ENCODE measurements at places on chromosomes 1 and 21. TPM values are rescaled to one million over a fixed set of nuclear protein-coding genes. Genes with fewer than 3 reads are reported as not detected.

DNA sequence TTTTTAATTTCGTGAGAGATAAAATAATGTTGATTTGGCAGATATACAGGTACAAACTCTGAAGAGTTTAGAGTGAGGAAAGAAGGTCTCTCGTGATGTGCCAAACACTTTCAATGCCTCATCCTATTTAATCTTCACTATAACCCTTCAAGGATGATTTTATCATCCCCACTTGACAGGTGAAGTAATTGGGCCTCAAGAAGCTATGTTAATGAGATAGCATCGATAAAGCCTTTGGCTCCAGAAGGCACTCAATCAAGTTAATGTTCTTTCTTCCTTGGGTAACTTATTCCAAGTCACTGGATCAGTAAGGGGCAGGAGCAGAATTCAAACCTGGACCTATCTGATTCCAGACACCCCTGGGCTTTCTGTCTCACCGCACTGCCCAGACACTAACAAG lies 7.2 kb downstream of the LMOD1 start:
- H3K4me1 ChIP-seq = peaks cover 6% of the 10 kb centered on the region
- DNase-seq = no peak
- H3K27me3 ChIP-seq = no peaks in the 10 kb centered on the region
- no peak overlapping the region for H3K4me3 ChIP-seq
- no peak overlapping the region for H3K27ac ChIP-seq

- no peak overlapping the region for H3K27ac ChIP-seq
- no peak for DNase-seq
- H3K36me3 ChIP-seq = no peaks in the 10 kb centered on the region
- H3K4me3 ChIP-seq = no peak overlapping the region
- no peaks in the 10 kb centered on the region for H3K4me1 ChIP-seq
Measured at GRCh38 chr21:30271611-30272010, 11.1 kb downstream of the KRTAP24-1 start.

The TOR1AIP2 gene
- 28.9 TPM for total RNA-seq

- H3K4me1 ChIP-seq = peaks cover 29% of the 10 kb centered on the region
- peaks cover 47% of the 10 kb centered on the region for H3K36me3 ChIP-seq
- no peaks in the 10 kb centered on the region for H3K27me3 ChIP-seq
- peak overlapping the region; percentile 58 for H3K27ac ChIP-seq
- DNase-seq = peak; percentile 65
Measured at GRCh38 chr1:1397839-1398523, 1.2 kb downstream of the CCNL2 start.

GRCh38 chr1:231636157-231636556 lies 9.6 kb downstream of the DISC1 start:
- no peaks in the 10 kb centered on the region for H3K36me3 ChIP-seq
- DNase-seq = peak; percentile 56
- no peak overlapping the region for H3K4me3 ChIP-seq
- H3K27me3 ChIP-seq = no peaks in the 10 kb centered on the region
- peaks cover 16% of the 10 kb centered on the region for H3K4me1 ChIP-seq

GRCh38 chr1:228313536-228314277 lies 92.9 kb downstream of the TRIM11 start:
- no peak overlapping the region for H3K4me3 ChIP-seq
- H3K27me3 ChIP-seq = no peaks in the 10 kb centered on the region
- H3K27ac ChIP-seq = no peak overlapping the region
- DNase-seq = no peak

DNA sequence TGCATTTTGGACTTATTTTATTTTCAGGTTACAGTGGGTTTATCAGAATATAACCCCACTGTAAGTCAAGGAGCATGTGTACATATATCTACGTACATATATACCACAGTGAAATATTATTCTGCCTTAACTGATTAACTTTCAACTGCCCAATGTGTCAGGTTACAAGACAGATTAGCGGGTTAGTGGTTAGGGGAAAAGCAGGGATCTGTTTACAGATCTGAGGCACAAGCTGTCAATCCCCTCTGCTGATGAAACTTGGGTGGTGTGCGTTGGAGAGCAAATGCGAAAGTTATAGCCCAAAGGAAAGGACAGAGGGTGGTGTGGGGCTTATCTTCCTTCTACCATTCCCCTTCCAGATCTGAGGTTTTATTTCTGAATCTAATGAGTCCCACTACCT lies 238.2 kb upstream of the KCNK2 start:
- DNase-seq = no peak
- H3K27me3 ChIP-seq = no peaks in the 10 kb centered on the region
- H3K27ac ChIP-seq = no peak overlapping the region
- no peak overlapping the region for H3K4me3 ChIP-seq
- H3K4me1 ChIP-seq = peaks cover 28% of the 10 kb centered on the region
- H3K36me3 ChIP-seq = no peaks in the 10 kb centered on the region

DNA sequence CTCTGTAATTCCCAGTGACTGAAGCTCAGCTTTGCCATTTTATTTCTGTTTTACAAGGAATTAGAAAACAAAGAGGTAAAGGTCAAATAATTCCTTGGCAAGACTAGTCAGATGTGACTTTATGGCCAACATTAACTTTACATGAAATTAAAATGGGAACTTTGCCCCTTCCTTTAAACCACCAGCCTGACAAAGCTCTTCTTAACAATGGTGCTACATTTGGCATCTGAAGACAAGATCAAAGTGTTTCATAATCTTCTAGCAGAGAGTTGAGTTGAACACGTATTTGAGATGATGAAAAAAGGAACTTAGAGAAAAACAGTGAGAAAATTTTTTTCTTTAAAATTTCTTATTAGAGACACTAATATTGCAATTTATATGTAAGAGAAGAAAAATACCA lies 193.8 kb downstream of the AK5 start:
- H3K27ac ChIP-seq = no peak overlapping the region
- H3K27me3 ChIP-seq = no peaks in the 10 kb centered on the region
- H3K36me3 ChIP-seq = no peaks in the 10 kb centered on the region
- no peak overlapping the region for H3K4me3 ChIP-seq

The OR2G6 gene
- total RNA-seq = not detected

- no peaks in the 10 kb centered on the region for H3K36me3 ChIP-seq
- H3K27me3 ChIP-seq = peaks cover 95% of the 10 kb centered on the region
- no peaks in the 10 kb centered on the region for H3K4me1 ChIP-seq
- H3K27ac ChIP-seq = no peak overlapping the region
- no peak overlapping the region for H3K4me3 ChIP-seq
Measured at GRCh38 chr21:31875496-31876015, 2.7 kb downstream of the HUNK start.

The ANKRD34A gene
- total RNA-seq = 0.29 TPM

The MAD2L2 gene
- 127 TPM for total RNA-seq

The PGBD5 gene
- under 0.01 TPM for total RNA-seq

- no peaks in the 10 kb centered on the region for H3K36me3 ChIP-seq
- no peak overlapping the region for H3K27ac ChIP-seq
- no peak for DNase-seq
- no peak overlapping the region for H3K4me3 ChIP-seq
- H3K4me1 ChIP-seq = no peaks in the 10 kb centered on the region
- no peaks in the 10 kb centered on the region for H3K27me3 ChIP-seq
Measured at GRCh38 chr21:21818898-21819297, 820.7 kb downstream of the NCAM2 start.

The OR6K3 gene
- total RNA-seq = not detected

- H3K27ac ChIP-seq = no peak overlapping the region
- DNase-seq = no peak
- H3K27me3 ChIP-seq = peaks cover 9% of the 10 kb centered on the region
- H3K4me1 ChIP-seq = no peaks in the 10 kb centered on the region
- no peak overlapping the region for H3K4me3 ChIP-seq
- H3K36me3 ChIP-seq = no peaks in the 10 kb centered on the region
Measured at GRCh38 chr1:242427519-242427918, 97.0 kb downstream of the PLD5 start.

The TTC22 gene
- 21.8 TPM for total RNA-seq

The PLA2G4A gene
- 1.3 TPM for total RNA-seq

DNA sequence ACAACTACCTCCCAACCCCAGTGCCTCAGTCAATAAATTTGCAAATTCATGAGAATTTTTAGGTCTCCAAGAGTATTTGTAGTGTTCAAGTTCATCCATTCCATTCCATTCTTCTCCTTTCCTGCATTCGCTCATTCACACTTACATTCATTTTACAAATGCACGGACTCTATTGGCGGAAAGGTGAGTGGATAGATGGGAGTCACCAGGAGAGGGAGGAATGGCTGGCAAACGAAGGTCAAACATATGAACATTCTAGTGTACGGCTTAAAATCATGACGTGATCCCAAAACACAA lies 2.5 kb downstream of the LORICRIN start:
- no peaks in the 10 kb centered on the region for H3K36me3 ChIP-seq
- peaks cover 80% of the 10 kb centered on the region for H3K27me3 ChIP-seq
- DNase-seq = no peak

- no peaks in the 10 kb centered on the region for H3K36me3 ChIP-seq
- H3K27ac ChIP-seq = no peak overlapping the region
- no peaks in the 10 kb centered on the region for H3K27me3 ChIP-seq
- H3K4me3 ChIP-seq = no peak overlapping the region
- DNase-seq = peak; percentile 36
- H3K4me1 ChIP-seq = peaks cover 18% of the 10 kb centered on the region
Measured at GRCh38 chr1:236534151-236534651, 10.4 kb downstream of the LGALS8 start.

GRCh38 chr1:178510155-178510554 lies 2.8 kb upstream of the TEX35 start:
- no peak overlapping the region for H3K27ac ChIP-seq
- no peaks in the 10 kb centered on the region for H3K27me3 ChIP-seq

The ATP5PB gene
- total RNA-seq = 448 TPM

GRCh38 chr1:91075233-91076135 lies 53.6 kb upstream of the ZNF644 start:
- no peak overlapping the region for H3K27ac ChIP-seq

The DIRAS3 gene
- not detected for total RNA-seq

The AIDA gene
- 38.0 TPM for total RNA-seq

DNA sequence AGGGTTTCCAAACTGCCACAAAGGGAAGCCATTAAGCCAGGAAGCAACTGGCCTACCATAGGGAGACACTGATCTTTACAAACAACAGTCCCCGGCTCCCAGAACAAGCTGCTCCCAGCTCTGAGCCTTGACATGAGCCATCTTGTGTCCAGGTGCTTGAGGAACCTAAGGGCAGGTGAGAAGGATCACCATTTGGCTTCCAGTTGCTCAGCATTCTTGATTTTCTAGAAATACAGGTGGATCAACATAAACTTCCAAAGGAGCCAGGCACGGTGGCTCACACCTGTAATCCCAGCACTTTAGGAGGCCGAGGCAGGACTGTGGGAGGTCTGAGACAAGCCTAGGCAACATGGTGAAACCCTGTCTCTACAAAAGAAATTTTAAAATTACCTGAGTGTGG lies 21.6 kb downstream of the ZBTB17 start:
- no peak for DNase-seq
- H3K4me1 ChIP-seq = peaks cover 35% of the 10 kb centered on the region
- no peak overlapping the region for H3K4me3 ChIP-seq
- no peak overlapping the region for H3K27ac ChIP-seq

The SEMA4A gene
- 13.1 TPM for total RNA-seq

DNA sequence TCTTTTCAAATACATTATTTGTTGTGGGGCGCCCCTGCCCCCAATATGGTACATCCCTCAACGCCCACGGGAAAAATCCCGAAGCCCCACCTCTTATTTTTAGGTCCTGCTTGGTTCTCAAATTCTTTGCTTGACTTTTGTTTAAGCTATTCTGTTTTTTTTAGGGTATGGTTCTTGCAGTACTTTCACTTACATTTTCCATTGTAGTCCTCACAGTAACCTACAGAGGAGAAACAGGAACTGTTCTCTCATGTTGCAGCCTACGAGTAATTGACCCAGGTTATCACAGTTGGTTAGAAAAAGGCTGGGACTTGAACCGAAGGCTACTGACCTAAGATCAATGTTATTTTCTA lies 697 bp upstream of the C21orf91 start:
- H3K36me3 ChIP-seq = peaks cover 3% of the 10 kb centered on the region
- peaks cover 17% of the 10 kb centered on the region for H3K4me1 ChIP-seq
- H3K27ac ChIP-seq = peak overlapping the region; percentile 63
- DNase-seq = no peak

DNA sequence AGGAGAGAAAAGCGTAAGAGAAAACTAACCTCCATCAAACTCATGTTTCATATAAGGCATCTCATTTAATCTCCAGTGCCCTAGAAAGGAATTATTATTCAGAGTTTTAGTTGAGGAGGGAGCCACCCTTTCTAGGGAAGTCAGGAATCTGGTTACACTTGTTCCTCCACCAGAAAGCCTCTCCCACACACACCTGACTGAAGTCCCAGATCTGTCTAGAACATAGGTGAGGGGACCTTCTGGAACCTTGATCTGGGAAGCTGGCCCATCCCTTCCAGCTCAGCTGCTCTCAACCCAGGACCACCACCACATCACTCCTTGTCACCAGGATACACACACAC lies 1.9 kb upstream of the DENND2D start:
- H3K27ac ChIP-seq = peak overlapping the region; percentile 34
- no peak overlapping the region for H3K4me3 ChIP-seq
- H3K36me3 ChIP-seq = no peaks in the 10 kb centered on the region
- peaks cover 26% of the 10 kb centered on the region for H3K4me1 ChIP-seq

The OVAAL gene
- total RNA-seq = not detected

DNA sequence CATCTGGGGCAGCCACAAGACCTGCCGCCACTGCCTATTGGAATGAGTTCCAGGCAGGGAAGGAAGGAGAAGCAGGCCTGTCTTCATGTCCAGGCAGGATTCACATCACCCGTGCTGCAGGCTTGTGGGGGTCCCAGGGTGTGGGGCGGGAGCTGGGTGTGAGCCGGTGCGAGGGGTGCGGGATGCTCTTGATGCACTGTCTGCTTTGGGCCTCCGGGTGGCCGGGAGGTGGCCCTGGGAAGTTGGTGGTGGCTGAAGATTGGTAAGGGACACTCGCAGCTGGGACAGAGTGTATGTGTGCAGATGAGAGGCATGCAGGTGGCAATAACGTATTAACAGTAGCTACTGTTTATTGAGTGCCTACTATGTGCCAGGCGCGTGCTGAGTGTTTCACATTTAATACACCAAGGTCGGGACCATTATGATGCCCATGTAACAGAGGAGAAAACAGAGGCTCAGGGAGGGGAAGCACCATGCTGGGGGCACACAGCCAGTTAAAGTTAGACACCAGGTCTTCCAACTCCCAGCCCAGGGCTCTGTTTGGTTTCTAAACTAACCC lies 3.3 kb downstream of the CROCC start:
- H3K4me3 ChIP-seq = no peak overlapping the region
- H3K36me3 ChIP-seq = no peaks in the 10 kb centered on the region
- H3K27me3 ChIP-seq = no peaks in the 10 kb centered on the region
- no peaks in the 10 kb centered on the region for H3K4me1 ChIP-seq

GRCh38 chr1:211935448-211935970 lies 99.8 kb downstream of the INTS7 start:
- H3K27me3 ChIP-seq = no peaks in the 10 kb centered on the region
- no peak overlapping the region for H3K27ac ChIP-seq
- no peak for DNase-seq

The SLC6A17 gene
- not detected for total RNA-seq
